Psoas muscle (tissue), 8 donors: ENCODE measurements at places on chromosomes 11 and 22. TPM values are rescaled to one million over a fixed set of nuclear protein-coding genes. Genes with fewer than 3 reads are reported as not detected.

- no peak for DNase-seq
Measured at GRCh38 chr11:126830216-126830806, 170.3 kb downstream of the KIRREL3 start.

- DNase-seq = no peak
Measured at GRCh38 chr11:12052676-12053605, 44.5 kb upstream of the DKK3 start.

- DNase-seq = no peak
Measured at GRCh38 chr11:120272303-120272702, 32.4 kb downstream of the POU2F3 start.

GRCh38 chr11:58659910-58660570 lies 37.6 kb downstream of the CNTF start:
- DNase-seq = no peak

Gene OR51V1
- polyA plus RNA-seq = not detected

Gene C11orf21
- 0.04 TPM for polyA plus RNA-seq
